ENCODE measurements at places on chromosomes 7 and 10.

DNA sequence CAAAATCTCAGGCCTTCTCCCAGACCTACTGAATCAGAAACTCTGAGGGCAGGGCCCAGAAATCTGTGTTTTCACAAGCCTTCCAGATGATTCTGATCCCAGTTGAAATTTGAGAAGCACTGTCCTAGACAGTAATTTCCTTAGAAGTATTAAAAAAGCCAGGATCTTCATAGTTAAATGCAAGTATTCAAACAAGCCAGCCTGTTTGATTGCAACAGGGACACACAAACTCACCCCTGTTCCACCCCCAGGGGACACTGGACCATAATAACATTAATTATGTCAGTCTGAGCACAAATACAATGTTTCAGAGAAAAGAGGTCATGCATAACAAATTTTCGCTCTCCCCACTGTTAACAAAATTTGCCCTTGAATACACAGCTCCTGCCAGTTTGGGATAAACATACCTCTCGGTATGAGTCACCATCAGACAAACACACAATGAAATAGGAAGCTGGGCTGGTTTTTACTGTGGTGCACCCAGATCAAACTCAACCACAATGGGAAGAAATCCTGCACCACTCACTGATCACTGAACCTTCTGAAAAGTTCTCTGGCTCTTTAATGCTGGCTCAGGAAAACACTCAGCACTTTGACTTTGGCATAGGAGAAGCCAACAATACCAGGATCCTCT lies 34.3 kb downstream of the ABLIM1 start:
- DNase-seq = no peak

- DNase-seq = no peak
These were observed 42.7 kb upstream of the RSBN1L start for GRCh38 chr7:77653572-77653971.

DNA sequence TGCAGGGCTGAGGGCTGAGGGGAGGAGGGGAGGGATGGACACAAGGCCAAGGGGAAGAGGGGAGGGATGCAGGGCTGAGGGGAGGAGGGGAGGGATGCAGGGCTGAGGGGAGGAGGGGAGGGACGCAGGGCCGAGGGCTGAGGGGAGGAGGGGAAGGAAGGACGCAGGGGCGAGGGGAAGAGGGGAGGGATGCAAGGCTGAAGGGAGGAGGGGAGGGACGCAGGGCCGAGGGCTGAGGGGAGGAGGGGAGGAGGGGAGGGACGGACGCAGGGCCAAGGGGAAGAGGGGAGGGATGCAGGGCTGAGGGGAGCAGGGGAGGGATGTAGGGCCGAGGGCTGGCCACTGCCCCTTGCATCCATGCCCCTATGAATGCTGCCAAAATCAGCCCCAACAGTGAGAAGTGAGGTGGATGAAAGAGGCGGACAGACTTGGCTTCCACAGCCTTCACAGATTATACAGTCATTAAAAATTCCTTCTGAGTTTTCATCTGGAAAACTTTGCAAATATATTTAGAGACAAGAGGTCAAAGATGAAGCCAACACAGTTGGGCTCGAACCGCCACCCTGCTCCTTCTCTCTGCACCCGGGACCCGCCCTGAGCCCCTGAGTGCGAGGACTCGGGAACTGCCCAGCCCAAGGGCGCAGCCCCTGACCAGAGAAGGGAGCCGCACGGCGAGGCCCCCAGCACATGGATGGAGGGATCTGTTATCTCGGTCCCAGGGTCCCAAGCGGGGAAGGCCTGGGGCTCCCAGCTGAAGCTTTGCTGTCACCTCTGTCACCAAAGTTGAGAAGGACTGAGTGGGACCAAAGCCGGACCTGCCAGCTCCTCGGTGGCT lies 65.8 kb downstream of the DIP2C start:
- DNase-seq = no peak

GRCh38 chr7:147894271-147894670 lies 696.3 kb upstream of the C7orf33 start:
- DNase-seq = no peak

- DNase-seq = no peak
These were observed 6.8 kb downstream of the PON2 start for GRCh38 chr7:95427914-95428516.

DNA sequence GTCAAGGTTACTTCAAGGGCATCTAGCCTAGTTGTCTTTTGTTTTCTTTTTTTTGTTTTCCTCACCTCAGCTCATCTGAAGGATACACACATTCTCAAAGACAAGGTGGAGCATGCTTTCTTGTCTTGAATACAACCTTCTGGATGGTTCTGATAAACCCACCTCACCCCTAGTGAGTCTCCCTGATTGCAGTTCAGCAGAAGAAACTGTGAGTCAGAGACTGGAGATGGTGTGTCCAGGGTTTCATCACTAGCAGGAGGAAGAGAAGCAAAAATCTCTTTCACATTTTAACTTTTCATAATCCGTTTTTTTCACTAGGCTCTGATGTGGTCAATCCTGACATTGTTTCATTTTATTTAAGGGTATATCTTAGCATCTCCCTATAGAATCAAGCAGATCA lies 143.0 kb upstream of the NRBF2 start:
- DNase-seq = no peak

DNA sequence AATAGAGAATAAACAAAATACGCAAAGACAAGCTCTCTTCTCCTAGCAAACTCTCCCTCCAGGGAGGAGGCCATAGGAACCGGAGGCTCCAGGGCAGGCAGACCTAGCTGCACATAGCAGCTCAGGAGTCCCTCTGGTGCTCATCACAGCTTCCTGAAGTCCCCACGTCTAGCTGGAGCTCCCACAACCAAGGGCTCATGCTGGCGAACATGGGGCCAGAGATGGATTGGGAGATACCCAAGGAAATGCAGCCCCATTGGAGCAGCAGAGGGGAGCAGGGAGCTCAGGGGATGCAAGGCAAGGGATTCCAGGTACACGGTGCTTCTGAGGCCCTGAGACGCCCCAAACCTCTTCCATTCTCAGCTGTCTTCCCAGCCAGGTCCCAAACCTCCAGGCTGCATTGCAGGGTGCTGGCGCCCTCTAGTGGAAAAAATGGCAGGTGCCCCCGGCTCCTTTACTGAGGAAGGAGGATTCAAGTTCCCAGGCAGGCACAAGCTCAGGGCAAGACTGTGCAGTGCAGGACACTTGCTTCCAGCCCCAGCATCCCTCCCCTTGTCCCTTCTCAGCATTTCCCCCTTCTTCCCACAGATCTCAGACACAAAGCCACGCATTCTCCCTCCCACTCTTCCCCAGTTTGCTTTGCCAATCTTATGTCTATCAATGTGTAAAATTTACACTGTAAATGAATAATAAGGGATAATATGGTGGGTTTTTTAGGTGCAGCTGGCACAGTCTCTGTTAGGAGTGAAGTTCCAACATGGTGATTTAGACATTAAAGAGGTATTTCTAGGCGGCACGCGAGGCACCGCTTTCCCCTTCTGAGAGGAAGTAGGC lies 46.2 kb downstream of the GPAM start:
- peak; percentile 37 for DNase-seq

DNA sequence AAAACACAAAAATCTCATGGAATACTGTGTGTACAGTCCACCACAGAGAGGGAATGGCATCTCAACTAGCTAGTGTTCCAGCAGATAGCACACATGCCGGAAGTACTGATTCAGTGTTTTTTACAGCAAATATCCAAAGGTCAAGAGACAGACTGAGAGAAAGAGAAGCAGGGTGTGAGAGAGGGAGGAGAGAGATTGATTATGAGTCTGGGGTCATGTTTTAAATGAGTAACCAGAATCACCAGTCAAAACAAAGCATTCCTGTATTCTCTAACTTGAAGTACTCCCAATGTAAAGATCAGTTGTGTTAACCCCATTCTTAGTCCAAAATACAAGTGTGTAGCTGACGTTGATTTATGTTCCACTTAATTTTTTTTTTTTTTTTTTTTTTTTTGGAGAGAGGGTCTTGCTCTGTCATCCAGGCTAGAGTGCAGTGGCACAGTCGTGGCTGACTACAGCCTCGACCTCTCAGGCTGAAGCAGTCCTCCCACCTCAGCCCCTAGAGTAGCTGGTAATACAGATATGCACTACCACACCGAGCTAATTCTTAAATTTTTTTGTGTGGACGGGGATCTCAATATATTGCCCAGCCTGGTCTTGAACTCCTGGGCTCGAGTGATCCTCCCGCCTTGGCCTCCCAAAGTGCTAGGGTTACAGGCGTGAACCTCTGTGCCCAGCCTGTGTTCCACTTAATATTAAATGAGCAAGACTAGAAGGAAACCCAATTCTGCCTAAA lies 114.2 kb downstream of the TAF3 start:
- no peak for DNase-seq

DNA sequence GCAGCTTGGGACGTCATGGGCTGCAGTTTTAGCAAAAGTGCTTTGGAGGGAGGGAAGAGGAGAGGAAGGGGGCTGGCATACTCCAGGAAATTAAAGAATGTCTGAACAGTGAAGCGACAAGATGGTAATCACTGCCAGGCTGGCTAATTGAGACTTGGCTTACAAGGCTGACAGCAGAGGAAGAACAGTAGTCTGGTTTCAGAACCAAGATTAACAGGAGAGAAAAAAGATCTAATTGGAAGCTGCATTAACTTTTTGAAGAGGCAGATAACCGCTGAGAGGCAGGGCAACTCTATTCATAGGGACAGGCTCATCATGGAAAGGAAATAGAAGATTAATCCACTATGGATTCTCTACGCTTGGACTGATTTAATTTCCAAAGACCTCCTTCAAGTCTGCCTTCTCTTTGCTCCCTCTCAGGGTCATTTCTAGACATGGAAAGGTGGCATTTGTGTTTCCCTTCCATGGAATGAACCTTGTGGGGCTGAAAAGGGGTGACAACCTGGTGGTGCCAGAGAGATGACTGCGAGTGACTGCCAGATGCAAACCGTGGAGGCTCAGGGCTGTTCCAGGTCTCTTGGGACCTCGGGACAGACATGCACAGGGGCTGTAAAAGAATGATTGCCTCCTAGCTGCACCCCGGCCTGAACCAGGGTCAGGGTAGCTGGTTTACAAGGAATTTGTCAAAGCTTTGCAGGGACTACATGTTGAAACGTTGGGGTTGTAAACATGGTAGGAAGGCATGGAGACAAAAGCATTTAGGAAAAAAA lies 210.2 kb upstream of the NPY start:
- DNase-seq = no peak

- DNase-seq = no peak
These were observed 45.5 kb upstream of the ABLIM1 start for GRCh38 chr10:114703377-114704107.

DNA sequence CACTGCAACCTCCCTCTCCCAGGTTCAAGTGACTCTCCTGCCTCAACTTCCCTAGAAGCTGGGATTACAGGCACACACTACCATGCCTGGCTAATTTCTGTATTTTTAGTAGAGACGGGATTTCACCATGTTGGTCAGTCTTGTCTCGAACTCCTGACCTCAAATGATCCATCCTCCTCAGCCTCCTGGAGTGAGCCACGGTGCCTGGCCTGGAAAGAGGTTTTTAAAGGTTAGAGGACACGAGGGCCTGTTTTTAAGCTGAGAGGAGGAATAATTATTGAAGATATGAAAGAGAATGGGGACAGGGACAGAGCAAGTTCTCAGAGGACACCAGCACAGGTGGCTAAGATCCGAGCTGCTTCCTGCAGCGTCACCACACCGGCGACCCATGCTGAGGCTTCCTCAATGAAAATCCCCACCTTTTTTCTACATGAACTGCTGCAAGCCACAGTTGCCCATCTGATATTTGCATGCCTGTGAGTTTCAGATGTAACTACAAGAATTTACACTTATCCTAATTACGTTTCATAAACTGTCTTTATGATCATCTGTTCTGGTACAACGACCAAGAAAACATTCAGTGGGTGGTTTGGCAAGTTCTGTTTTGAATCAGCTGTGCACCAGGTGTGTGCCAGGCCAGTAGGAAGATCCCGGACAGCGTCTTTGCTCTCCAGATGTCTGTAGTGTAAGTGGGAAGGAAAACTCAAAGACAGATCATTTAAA lies 76.0 kb downstream of the HIP1 start:
- no peak for DNase-seq

DNA sequence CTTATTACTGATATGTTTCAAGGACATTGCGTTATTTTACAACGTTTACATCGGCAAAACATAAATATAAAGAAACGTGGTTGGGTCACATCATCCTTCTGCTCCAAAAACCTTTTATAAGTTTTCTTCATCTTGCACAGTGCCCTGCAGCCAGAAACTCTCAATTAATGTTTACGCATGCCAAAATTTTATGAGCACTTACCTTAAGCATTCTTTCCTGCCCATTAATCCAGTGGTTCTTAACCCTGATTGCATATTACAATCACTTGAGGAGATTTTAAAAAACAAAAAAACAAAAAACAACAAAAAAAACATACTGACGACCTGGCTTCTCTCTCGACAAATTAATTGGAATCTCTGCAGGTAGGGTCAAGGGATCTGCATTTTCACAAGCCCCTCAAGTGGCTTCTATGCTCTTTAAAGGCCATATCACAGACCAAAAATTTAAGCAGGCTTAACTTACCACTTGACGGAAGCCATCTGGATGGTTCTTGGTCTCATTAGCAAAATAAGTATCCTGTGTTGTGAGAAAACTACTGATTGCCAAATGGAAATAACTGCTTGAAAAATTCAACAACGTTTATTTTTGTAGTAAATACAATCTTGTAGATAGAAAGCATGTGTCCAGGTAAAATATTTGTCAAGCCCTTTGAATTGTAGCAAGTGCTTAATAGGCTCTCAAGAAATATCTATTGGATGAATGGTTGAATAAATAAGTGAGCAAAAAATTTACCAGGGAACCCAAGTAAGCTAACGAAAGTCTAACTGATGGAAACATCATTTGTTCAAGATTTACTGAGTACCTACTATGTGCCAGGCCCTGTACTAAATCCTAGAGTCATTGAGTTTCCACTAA lies 30.9 kb upstream of the SLC16A12 start:
- no peak for DNase-seq

DNA sequence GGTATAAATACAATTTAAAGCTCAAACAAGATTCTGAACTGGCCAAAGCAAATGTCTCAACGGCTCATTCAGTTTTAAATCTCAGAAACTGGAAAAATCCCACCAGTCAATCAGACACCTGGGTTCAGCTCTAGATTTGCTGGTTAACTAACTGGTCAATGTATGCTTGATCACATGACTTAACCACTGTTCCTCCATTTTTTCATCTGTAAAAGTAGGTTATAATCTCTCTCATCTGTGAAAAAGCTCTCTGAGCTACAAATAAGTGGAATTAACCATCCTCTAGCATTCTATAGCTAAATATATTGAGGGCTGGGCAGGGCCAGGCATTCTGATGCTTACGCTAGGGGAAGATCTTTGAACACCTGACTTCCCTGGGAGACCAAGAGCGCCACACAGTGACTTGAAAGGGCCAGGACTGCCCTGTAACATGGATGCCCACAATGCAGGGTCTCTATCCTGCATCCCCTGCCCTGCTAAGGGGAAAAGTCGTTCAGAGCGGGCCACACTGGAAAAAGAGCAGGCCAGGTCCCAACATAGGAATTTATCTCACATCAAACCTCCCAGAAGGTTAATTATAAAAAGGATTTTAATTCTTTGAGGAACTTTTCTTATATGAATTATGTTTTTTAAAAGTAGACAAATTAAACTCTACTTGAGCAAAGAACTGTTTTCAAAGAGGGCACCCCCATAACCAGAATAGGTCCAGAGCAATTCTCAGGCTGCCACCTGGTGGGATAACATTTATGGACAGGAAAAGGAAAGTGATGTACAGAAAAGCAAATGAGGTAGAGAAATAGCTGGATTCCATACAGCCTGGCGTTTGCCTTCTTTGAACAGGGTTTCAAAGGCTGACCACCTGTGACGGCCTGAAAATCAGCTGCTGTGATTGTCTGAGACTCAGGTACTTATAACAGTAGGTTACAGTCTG lies 1.8 kb downstream of the RP9 start:
- DNase-seq = no peak

Measured in renal cortex interstitium (tissue), 15 donors.